DMS79 treated with DMSO at 0.1 percent for 48 hours (cell line): ENCODE measurements at places on chromosomes 7 and 10.
A peak's percentile ranks its signal among the peaks of the same experiment; 100 is the strongest.

DNA sequence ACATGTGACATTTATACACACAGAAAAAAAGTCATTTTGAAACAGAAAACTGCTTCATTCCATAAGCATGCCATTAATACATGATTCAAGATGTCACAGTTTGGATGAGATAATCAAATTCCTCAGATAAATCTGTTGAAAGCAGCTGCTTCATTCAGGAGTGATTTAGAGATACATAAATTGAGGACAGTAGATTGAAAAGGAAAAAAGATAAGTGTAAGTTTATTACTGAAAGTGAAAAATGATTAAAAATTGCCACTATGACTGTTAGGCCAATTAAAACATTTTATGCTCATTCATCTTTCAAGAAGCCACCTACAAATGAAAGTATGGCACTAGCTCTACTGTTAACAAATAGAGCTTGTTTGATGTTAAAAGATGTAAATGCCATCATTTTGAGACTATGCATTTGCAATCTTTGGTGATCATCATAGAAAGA lies 136.9 kb upstream of the CDK6 start:
- DNase-seq: no peak

DNA sequence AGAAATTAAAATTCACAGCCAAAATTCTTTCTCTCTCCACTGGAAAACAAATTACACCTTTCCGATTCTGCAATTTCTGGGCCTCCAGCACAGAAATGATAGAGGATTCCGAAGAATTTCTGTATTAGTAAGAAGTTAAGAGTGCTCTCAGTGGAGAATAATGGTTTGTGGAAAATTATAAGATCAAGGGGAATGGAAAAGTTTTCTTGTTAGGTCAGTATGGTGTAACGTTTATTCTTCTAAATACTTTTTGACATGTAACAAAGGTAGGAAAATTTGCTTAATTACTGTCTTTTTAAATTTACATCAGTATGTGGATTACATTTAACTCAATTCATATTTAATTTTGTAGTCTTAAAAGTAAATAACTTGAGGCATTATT lies 288.3 kb upstream of the NFE2L3 start:
- DNase-seq: no peak

DNA sequence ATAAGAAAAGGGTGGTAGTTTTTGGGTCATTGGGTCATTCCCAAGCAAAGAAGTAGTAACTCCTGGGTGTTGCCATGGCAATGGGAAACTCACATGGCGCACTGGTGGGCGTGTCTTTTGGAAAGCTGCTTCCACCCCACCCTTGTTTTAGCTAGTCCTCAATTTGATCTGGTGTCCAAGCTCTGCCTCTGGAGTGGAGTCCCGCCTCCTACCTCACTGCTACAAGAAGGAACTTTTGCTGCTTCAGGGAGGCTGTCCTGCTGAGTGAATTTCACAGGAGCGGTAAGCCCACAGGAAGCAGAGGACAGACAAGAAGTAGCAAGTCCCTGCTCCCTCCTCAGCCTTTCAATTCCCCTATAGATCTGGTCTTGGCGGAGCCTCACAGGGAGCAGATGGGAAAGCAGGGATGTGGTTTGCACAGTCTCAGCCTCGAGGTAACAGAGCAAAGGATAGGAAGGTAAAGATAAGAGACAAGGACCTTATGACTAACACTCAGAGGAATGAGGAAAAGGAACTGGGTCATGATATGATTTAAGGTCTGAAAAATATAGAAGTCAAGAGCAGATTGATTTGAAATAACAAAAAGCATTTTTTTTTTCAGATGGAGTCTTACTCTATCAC lies 700.3 kb downstream of the TNS3 start:
- DNase-seq: no peak

- no peak for DNase-seq
Measured at GRCh38 chr10:113491967-113492565, 60.8 kb upstream of the HABP2 start.

DNA sequence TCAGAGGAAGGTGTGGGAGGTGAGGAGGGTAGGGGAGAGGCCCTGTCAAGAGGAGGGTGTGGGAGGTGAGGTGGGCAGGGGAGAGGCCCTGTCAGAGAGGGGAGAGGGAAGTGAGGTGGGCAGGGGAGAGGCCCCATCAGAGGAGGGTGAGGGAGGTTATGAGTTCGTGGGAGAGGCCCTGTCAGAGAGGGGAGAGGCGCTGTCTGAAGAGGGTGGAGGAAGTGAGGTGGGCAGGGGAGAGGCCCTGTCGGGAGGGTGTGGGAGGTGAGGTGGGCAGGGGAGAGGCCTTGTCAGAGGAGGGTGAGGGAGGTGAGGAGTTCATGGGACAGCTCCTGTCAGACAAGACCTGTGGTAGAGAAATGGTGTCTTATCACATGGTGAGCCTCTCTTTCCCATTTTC lies 74.4 kb downstream of the INPP5A start:
- no peak for DNase-seq

DNA sequence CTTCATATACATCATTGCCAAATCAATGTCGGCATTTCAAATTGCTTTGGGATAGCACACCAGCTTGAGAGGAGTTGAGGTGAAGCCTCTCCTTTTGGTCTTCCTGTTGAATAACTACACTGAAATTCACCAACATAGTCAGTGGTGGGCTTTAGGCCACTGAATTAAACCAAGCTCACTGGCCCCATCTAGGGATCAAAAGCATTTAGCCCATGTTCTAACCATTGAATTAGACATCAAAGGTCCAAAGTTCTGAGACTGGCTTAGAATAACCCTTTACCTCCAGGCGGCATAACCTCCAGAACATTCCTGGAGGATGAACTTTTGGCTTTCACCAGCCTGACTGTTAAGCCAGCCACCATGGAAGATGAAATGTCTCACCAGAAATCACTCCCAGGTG lies 54.6 kb downstream of the BPGM start:
- no peak for DNase-seq

DNA sequence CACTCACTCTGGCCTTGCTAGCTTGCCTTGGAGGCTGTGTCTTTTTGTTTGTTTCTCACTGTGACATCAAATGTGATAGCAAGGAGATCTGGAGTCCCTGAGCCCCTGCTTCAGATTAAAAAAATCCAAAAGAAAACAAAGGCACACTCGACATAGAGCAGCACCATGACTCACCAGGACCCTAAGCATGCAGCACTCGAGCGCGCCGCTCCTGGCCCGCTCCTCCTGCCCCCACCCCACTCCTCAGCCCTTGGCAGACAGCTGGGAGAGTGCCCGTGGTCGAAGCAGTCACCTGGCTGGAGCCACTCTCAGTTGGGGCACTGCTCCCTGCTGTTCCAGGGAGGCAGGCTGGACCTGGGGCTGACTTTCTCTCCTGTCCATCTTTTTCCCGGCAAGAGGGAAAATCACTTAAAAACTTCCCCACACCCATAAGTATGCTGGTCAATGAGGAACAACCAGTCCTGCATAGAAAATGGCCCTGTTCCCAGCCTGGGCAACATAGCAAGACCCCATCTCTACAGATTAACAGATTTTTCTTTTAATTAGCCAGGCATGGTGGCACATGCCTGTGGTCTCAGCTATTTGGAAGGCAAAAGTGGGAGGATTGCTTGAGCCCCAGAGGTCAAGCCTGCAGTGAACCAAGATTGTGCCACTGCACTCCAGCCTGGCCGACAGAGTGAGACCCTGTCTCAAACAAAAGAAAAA lies 128.4 kb downstream of the PAXIP1 start:
- DNase-seq: peak; percentile 70

DNA sequence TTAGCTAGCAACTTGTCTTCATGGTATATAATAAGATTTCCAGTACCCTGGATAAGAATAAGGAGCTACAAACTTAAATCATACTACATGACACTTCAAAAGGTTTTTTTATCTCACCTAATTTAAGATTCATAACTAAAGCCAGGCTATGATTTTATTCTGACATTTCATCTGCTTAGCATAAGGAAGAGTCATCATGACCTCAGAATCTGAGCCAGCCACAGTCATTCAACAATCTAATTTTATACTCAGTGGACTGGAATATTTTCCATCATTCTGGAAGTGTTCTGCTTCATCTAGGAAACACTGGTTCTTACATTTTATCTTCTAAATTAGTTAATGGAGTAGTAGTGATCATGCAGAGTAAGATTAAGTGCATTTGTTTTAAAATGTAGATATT lies 102.1 kb upstream of the KCND2 start:
- DNase-seq: no peak

DNA sequence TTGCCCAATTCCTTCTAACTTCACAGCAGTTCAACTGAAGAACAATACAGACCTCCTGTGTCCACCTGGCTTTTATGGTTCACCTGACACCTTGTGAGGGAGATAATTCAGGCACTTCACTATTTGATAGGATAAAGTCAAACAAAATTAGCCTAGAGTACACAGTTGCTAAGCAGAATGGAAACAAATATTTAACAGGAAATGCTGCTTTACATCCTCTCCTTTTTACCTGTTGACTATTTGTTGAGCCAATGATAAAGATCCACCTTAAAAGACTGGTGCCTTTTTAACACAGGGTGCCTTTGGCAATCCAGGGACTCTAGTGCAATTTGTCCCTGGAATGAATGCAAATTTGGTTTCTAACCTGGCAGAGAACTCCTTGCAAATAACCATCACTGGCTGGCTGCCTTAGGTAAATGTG lies 39.8 kb downstream of the ITPRID1 start:
- DNase-seq: no peak

DNA sequence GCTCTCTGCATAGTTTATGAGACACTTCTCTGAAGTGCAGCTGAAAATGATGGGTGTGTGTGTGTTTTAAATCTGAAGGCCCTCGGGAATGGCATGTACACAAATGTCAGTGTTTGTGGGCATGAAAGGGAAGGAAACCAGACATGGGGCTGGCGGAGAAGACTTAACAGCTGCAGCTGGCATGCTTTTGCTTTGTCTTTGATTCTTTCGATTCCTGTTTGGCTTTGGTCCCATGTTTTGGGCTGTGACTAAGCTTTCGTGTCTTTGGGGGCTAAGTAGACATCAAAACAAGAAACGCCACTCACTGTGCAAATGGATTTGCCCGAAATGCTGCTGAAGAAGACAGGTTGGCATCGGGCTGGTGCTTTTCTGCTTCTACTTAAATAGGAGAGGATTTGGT lies 179.3 kb downstream of the PFKFB3 start:
- no peak for DNase-seq

- no peak for DNase-seq
Measured at GRCh38 chr10:121889212-121889611, 38.6 kb downstream of the ATE1 start.

- DNase-seq: no peak
Measured at GRCh38 chr7:16450366-16450765, 15.2 kb downstream of the SOSTDC1 start.
